CD4-positive, alpha-beta T cell treated with Interferon alpha-2 for 1 hour (primary cell): ENCODE measurements at places on chromosomes 6 and 20.

DNA sequence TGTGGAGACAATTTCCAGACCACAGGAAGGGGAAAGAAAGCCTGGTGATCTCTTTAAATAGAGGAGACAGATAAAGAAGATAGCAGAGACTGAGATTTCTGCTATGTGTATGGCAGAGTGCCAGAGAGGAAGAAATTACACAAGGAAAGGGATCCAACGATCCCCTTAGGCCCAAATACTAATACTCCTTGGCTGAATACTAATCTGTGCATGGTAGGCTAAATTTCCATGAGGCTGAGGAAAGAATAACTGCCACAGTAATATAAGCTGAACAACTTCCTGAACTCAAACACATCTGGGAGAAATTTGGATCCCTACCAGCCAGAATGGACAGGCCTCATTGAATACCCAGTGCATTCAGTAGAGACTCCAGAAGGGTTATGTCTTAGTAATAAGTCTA lies 83.3 kb upstream of the TNFAIP3 start:
- no peak for DNase-seq

- no peak for DNase-seq
These were observed 180.4 kb upstream of the FOXQ1 start for GRCh38 chr6:1131285-1132079.

GRCh38 chr20:62830251-62830650 lies 13.4 kb downstream of the COL9A3 start:
- no peak for DNase-seq

- no peak for DNase-seq
These were observed 129.5 kb upstream of the GGTLC1 start for GRCh38 chr20:24118034-24118433.

DNA sequence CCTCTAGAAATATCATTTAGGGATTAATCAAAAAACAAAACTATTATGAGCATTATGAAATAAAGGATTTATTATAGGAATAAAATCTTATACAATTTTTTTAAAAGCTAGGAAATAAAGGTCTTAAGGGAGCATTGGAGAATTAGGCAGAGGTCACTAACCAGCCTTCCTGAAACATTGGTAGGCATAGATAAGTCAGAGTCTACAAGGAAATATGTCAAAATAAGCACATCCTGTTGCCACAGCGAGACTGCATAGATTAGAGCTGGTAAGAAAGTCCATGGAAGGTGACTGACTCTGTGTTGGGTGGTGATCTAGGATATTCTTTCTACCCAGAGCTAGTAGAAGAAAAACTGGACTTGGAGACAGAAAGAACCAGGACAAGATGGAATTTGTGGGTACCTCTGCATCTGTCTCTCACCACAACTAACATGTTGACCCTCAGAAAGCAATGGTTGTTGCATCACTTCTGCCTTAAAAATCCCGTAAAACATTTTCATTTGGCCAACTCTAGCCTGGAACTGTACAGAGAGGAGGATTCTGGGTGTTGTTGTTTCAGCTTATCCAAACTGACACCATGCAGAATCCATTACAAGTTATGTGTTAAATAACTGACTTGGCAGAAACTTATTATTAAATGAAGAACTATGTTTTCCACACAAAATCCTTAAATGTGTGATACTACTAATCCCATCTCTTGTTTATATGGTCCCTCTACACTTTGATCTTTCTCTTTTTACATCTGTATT lies 77.1 kb downstream of the FBXO5 start:
- DNase-seq, result no peak

DNA sequence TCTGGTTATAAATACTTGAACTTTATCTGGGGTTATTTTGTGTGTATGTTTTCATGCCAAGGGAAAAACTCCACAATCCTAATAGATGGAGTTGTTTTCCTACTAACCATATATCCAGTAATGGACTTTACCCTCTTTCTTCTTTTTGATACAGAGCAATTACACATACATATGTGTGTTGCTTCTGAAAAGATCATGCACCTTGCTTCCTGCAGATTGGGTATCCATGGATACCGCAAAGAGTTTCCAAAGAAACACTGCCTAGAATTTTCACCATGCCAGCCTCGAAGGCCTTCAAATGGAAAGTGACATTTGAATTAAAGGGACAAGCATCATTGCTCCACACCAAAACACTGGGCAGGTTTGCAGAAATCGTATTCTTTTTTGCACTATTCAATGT lies 26.8 kb downstream of the HDDC2 start:
- DNase-seq, result no peak

- no peak for DNase-seq
These were observed 7.4 kb downstream of the SIRT5 start for GRCh38 chr6:13581700-13582229.

GRCh38 chr20:62387219-62387913 lies 463 bp downstream of the RPS21 start:
- no peak for DNase-seq
